Left ventricle myocardium inferior (tissue), 1 donor: ENCODE measurements at places on chromosomes 1 and 21. TPM values are rescaled to one million over a fixed set of nuclear protein-coding genes. Genes with fewer than 3 reads are reported as not detected.

DNA sequence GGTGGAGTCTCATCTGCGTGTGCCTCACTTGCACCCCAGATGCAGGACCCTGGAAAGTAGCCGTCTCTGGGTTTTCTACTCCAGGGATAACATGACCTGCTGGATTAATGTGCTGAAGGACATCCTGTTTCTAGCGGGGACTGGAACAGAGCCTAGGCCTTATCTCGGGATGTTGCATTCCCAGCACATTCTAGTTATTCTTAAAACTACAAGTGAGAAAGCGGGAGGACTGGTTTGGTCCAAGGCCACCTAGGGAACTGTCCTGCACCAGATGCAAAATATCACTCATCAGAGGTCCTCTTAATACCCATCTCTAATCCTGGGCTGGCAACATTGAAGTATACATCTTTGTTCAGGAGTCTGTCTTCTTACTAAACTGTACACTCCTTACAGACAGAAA, 179.9 kb downstream of the ZC3H11B start:
- H3K36me3 ChIP-seq, result no peaks in the 10 kb centered on the region
- H3K27ac ChIP-seq, result peak overlapping the region; percentile 50
- H3K27me3 ChIP-seq, result no peaks in the 10 kb centered on the region
- peak; percentile 19 for DNase-seq

- H3K4me1 ChIP-seq, result no peaks in the 10 kb centered on the region
- no peak for DNase-seq
- H3K27ac ChIP-seq, result no peak overlapping the region
- no peaks in the 10 kb centered on the region for H3K36me3 ChIP-seq
Measured at GRCh38 chr1:44110916-44111315, 7.7 kb upstream of the KLF17 start.

Gene GRIK3
- total RNA-seq, result 0.55 TPM

Gene MXRA8
- total RNA-seq, result 20.2 TPM

DNA sequence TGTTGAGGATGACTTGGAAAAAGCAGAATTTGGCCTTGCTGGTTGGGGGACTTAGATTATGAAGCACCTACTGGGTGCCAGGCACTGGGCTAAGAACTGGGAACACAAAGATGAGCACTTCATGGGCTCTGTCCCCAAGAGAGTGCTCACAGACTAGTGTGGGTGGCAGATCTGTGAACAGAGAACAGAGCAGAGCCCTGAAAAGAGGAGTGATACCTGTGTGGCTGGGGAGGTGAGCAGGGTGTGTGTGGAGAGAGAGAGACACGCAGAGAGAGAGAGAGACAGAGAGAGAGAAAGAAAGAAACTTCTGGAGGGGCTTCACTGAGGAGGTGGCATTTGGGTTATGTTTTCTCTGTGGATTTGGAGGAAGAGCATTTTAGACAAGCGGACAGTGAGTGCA, 61.1 kb upstream of the PPP2R5A start:
- H3K4me1 ChIP-seq, result peaks cover 28% of the 10 kb centered on the region
- H3K27ac ChIP-seq, result no peak overlapping the region
- H3K36me3 ChIP-seq, result no peaks in the 10 kb centered on the region
- H3K4me3 ChIP-seq, result no peak overlapping the region
- H3K27me3 ChIP-seq, result no peaks in the 10 kb centered on the region
- DNase-seq, result no peak

GRCh38 chr1:198280080-198280479, 123.3 kb downstream of the NEK7 start:
- DNase-seq, result no peak
- H3K4me1 ChIP-seq, result peaks cover 38% of the 10 kb centered on the region
- no peaks in the 10 kb centered on the region for H3K27me3 ChIP-seq
- no peak overlapping the region for H3K4me3 ChIP-seq
- peaks cover 4% of the 10 kb centered on the region for H3K36me3 ChIP-seq

GRCh38 chr1:158731707-158732106, 11.2 kb upstream of the OR6K3 start:
- no peaks in the 10 kb centered on the region for H3K4me1 ChIP-seq
- no peaks in the 10 kb centered on the region for H3K27me3 ChIP-seq
- H3K36me3 ChIP-seq, result no peaks in the 10 kb centered on the region
- DNase-seq, result no peak

DNA sequence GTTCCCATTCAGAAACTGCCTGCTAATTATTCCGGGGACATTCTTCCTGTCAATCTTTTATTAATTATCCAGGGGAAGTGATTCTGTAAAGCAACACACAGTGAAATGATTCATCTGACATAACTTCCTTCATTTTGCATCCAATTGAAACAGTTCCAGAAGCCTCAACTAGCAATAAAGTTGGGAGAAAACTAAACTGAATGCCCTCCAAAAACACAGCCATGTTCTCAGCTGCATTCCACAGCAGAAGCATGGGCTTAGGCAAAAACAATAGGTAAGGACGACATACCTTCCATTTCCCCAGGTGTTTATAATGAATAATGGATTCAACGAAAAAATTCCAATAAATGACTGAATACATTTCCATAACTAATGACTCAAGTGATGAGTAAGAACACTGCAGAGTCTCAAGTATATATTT, 36.9 kb upstream of the TARBP1 start:
- H3K4me1 ChIP-seq, result peaks cover 57% of the 10 kb centered on the region
- DNase-seq, result no peak
- H3K27me3 ChIP-seq, result no peaks in the 10 kb centered on the region
- H3K27ac ChIP-seq, result peak overlapping the region; percentile 49

DNA sequence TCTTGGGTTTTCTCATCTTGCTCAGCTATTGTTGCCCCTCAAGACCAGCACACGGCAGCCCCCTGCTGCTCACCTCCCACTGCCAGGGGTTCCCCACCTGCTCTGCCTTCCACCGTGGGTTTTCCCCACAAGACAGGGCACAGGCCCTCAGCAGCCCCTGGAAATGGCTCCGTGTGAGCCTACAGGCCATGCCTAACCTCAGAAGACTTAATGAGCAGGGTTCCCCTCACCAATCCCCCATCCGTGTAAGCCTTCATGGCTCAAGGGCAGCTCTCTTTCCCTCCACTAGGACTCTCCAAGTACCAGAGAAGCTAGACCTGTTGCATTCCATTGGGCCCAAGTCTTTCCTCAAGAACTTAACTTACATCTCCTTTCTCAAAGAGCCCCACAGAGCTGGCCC, 18.4 kb upstream of the RCAN3 start:
- H3K27me3 ChIP-seq, result no peaks in the 10 kb centered on the region
- no peaks in the 10 kb centered on the region for H3K4me1 ChIP-seq
- H3K4me3 ChIP-seq, result no peak overlapping the region
- H3K36me3 ChIP-seq, result no peaks in the 10 kb centered on the region
- no peak for DNase-seq
- H3K27ac ChIP-seq, result no peak overlapping the region

DNA sequence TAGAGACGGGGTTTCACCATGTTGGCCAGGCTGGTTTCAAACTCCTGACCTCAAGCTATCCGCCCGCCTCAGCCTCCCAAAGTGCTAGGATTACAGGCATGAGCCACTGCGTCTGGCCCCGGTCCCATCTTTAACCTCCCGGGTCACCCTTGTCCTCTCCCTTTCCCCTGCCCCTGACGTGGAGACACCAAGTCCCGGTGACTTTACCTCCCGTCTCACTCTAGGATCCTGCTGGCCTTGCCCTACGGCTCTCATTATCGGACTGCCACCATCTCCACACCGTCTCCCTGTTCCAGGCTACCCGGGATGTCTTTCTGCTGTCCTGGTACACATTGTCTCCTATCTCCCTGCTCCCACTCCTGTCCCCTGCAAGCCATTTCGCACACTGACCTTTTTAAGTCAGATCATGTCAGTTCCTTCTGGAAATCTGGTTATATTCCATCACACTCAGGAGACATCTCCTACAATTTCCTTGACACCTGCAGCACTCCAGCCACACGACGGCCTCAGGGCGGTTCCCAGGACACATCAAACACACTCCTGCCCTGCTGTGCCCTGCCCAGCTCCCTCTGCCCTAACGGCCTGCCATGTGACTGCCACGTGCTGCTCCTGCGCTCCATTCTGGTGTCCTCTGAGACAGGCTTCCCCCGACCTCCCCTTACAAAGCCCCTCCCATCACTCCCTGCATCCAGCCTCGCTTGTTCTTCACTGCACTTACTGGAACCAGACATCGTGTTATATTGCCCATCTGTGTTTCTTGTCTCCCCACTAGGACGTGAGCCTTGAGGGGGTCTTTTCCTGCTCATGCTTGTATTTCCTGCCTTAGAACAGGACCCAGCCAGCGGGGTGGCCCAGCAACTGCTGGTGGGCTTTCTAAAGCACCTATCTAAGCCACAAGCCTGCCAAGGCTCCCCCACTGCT, 32.7 kb downstream of the TTC39A start:
- peak overlapping the region; percentile 27 for H3K27ac ChIP-seq
- H3K4me1 ChIP-seq, result peaks cover 17% of the 10 kb centered on the region
- DNase-seq, result no peak
- H3K4me3 ChIP-seq, result peak overlapping the region; percentile 67

Gene HSD3B2
- not detected for total RNA-seq

GRCh38 chr1:203621559-203622262, 4.9 kb upstream of the ATP2B4 start:
- H3K4me3 ChIP-seq, result no peak overlapping the region
- H3K27ac ChIP-seq, result no peak overlapping the region
- DNase-seq, result no peak
- H3K27me3 ChIP-seq, result no peaks in the 10 kb centered on the region
- H3K4me1 ChIP-seq, result peaks cover 21% of the 10 kb centered on the region

GRCh38 chr21:33401630-33401992, 1.6 kb upstream of the IFNGR2 start:
- H3K4me1 ChIP-seq, result peaks cover 43% of the 10 kb centered on the region
- no peak for DNase-seq
- H3K36me3 ChIP-seq, result no peaks in the 10 kb centered on the region
- H3K27me3 ChIP-seq, result no peaks in the 10 kb centered on the region
- peak overlapping the region; percentile 96 for H3K4me3 ChIP-seq
- H3K27ac ChIP-seq, result peak overlapping the region; percentile 95

GRCh38 chr21:42841156-42841915, 38.0 kb downstream of the WDR4 start:
- H3K27me3 ChIP-seq, result no peaks in the 10 kb centered on the region
- no peak overlapping the region for H3K27ac ChIP-seq
- peak; percentile 1 for DNase-seq

Gene RNU1-3
- 6,072 TPM for total RNA-seq

DNA sequence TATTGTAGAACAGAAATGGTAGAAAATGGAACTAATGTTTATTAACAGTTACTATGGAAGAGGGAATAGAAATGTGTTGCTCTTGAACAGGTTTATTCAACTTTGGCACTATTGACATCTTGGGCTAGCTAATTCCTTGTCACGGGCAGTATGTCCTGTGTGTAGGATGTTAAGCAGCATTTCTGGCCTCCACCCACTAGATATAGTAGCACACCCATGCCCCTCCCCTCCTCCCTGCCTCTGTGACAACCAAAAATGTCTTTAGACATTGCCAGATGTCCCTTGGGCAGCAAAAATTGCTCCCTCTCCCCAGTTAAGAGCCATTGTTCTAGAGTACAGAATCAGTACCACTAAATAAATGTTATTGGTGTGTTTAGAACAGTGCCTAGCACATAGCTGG, 91.4 kb upstream of the TPTE start:
- H3K27ac ChIP-seq, result no peak overlapping the region
- no peak overlapping the region for H3K4me3 ChIP-seq
- H3K36me3 ChIP-seq, result no peaks in the 10 kb centered on the region
- H3K27me3 ChIP-seq, result no peaks in the 10 kb centered on the region

DNA sequence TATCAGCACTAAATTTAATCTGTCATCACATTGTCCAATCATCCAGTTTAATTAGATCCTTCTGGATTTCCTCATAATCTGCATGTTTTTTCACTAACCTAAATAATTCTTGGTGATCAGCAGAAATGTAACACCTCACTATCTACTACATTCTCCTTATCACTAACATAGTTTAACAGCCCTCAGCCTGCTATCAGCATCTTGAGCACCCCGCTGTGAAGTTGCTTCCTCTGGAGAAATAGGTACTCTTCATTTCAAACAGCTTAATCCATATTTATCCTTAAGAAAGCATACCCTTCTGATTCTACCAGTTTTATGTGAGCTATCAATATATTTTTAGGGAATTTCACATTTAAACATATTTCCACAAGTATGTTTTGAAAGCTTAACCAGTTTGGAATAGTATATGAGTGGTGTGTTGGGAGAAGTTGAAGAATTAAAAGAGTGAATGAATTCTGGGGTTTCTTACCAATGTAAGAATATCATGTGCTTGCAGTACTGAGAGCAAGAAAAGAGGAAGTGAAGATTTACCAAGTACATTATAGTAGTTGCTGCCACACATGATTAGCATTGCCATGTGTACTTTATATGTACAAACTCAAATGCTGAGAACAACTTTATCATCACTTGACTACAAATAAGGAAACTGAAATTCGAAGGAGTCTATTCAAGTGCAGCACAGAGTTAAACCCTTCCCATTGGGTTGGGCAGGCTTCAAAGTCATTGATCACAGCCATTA, 771.1 kb upstream of the ADGRL4 start:
- H3K27me3 ChIP-seq, result no peaks in the 10 kb centered on the region
- H3K4me1 ChIP-seq, result no peaks in the 10 kb centered on the region
- H3K36me3 ChIP-seq, result no peaks in the 10 kb centered on the region
- H3K27ac ChIP-seq, result no peak overlapping the region
- no peak for DNase-seq

DNA sequence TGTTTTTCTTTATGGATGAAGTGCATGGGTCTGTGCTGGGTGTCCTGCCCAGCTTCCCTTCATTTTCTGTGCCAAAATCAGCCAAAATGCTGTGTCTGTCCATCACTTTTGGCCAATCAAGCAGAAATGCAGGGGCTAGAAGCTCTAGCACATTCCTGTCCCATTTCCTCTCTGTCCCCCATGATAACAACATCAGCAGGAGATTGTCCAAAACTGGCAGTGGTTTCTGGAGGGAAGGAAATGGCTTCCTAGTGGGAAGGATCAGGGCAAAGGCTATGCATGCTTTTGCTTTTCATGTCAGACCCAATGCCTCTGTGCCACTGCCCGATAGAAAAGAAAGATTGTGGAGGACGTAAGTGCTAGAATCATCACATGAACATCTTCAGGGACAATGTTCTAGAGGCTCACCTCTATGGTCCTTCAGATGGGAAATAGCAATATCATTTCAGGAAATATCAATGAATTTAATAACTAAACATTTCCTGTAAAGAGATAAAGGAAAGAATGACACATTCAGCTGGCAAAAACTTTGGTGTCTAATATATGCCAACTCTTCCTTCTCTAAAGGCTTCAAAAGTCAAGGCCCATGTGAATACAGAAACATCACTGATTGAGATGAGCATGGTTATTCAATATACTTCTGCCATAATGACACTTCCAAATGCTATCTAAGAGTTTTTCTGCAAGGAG, 107.5 kb downstream of the SETD4 start:
- peaks cover 45% of the 10 kb centered on the region for H3K27me3 ChIP-seq
- no peak overlapping the region for H3K27ac ChIP-seq
- H3K4me3 ChIP-seq, result no peak overlapping the region
- H3K4me1 ChIP-seq, result no peaks in the 10 kb centered on the region

Gene OPRD1
- total RNA-seq, result not detected

Gene TRABD2B
- 1.4 TPM for total RNA-seq

DNA sequence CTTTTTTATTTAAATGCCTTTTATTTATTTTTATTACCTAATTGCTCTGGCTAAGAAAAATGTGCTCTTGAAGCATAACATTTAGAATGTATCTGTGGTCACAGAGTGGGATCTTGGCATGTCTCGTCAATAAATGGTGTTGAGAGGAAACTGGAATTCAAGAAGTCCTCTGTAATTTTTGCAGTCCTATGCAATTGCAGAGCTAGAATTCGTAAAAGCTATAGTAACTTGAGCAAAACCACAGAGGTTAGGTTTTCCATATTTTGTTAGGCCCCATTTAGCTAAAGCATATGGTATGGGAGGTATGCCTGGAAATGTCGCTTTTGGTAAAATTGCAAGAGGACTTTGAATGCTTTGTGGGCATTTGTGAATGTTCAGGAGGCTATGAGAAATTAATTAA, 466.7 kb upstream of the NFIA start:
- DNase-seq, result no peak
- H3K27me3 ChIP-seq, result no peaks in the 10 kb centered on the region
- no peak overlapping the region for H3K27ac ChIP-seq
